ENCODE measurements at places on chromosomes 7 and 10.

DNA sequence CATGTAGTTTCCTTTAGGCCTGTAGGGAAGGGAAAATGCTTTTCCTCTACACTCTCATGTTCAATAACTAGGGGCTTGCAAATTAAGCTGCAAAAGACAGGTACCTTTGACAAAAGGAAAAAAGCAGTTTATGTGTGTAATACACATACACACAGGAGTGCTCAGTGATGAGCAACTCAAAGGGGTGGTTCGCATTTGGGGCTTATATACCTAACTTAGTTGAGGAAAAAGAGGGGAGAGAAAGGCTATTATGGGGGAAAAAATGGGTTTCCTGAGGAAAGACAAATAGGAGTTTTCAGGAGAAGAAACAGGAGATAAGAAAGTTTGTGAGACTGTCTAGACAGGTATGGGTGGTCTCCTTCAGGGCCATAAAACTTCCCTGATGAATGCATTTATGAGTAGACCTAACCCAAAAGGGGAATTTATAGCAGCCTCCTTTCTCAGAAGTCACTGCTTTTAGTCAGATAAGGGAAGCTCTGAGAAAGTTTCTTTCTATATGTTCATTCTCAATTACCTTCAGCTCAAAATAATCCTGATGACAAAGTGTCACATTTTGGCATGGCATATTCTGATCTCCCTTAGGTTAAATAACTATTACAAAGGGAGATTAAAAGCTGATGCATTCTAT, 55.2 kb upstream of the EZH2 start:
- DNase-seq: no peak

- no peak for DNase-seq
These were observed 34.5 kb downstream of the DNMBP start for GRCh38 chr10:99975106-99975829.

DNA sequence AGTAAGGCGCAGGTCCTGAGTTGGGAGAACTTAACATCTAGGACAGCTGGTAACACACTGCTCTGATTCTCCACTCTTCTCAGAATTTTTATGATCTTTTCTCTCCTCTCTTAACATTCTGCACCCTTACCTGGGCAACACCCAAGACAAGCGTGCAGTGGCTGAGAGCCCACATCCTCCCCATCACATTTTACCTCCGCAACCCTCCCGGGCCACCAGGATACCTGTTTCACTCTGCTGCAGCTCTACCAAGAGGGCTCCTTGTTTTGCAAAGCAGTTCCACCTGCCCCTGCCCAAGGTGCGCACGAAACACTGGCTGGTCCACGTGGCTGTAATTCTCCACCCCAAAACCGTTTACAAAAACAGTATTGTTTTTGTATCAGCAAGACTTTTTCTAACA, 81.5 kb downstream of the ITIH5 start:
- no peak for DNase-seq

GRCh38 chr7:112792441-112792840, 2.2 kb upstream of the TMEM168 start:
- no peak for DNase-seq

DNA sequence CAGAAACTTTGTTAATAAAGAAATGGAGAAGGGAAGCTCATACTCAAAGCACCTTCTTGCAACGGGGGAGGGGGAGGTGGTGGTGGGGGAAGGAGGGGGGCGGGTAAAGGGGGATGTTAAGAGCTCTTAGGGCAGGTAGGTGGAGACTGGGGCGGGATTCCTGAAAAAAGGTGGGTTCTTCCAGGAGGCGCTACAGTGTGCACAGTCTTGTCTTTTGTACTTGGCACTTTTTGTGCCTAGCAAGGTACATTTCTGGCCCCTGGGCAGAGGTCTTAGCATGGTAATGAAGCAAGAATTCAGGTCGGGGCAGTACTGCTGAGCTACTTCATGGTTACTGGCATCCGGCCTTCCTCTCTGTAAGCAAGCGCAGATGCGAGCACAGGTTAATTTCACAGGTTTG, 15.2 kb upstream of the LAMB4 start:
- no peak for DNase-seq

DNA sequence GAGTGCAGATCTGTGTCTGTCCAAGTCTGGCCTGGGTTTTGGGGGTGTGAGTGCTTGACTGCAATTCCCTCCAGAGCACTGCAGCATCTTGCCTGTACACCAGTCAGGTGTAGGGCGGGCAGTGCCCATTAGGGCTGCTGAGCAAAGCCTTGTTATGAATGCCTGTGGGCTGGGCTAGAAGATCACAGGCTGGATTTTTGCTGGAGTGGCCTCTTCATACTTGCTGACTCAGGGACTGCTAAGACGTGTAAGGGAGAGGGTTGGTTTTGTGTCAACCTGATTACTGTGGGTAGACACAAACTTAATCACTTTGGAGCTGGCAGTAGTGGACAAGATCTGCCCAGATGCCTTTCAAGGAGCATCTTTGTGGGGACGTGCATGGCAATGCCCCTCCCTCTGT, 29.6 kb downstream of the DMBT1 start:
- no peak for DNase-seq

GRCh38 chr7:126447984-126448383, 804.8 kb downstream of the GRM8 start:
- no peak for DNase-seq

DNA sequence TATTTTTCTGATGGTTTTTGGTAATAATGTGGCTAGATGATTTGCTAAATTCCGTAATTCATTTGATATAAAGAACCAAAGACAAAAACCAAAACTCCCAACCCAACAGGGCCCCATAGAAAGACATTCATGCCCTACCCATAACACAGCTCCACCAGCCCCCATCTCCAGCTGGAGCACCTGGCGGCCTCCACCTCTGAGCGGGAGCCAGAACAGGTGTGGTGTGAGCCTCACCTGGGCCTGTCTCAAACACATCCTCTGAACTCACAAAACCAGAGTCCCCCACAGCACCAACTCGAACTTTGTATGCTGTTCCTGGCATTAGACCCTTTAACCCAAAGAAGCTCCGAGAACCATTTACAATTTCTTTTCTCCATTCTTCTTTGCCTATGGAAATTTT, 36.5 kb upstream of the LAMB4 start:
- no peak for DNase-seq

DNA sequence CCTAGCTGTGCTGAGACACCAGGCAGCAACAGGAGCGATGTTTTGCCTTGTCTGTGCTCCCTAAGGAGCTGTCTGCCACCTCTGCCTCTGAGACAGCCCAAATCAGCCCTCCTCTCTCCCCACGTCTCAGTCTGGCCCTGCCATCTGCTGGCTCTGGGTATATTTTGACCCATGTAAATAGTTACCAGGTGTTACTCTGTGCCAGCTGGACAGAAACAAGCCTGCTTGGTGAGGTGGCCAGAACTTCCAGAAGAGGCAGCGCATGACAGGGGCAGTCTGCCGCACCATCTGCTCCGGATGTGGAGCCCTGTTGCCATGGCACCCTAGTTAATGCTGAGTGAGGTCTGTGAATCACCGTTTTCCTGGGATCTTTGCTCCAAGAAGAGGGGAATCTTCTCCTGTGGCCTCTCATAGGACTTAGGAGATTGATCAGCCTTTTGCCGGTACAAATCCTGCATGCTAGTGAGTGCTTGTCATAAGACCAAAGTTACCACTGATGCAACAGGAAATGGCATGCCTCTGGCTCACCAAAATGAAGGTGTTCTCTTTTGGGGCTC, 31.8 kb downstream of the GSTO2 start:
- DNase-seq: no peak

DNA sequence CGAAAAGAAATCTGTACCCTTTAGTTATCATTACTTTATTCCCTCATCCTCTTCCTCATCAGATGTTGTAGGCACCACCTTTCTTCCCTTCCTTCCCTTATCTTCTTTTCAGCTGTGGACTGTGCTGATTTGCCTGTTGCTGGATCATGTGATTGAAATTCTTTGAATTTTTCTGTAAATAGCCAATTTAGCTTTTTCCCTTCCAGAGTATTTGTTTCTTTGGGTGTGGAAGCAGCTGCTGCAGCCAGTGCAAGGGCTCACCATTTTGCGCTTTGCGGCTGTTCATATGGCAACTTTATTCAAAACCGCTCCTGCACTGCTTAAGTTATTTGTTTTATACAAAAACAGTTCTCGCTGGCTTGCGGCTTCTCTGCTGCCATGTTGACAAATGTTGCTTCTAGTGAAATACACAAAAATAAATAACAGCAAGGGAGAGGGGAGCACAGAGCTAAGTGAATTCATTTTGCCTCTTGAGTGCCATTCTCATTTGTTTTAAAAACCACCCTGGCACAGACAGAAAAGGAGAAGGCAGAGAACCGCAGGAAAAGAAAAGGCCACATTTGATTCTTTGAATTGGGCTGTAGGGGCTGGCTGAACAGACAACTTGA, 151.2 kb downstream of the AUTS2 start:
- DNase-seq: no peak

- DNase-seq: no peak
These were observed 77.6 kb downstream of the ETV1 start for GRCh38 chr7:13911909-13912308.

DNA sequence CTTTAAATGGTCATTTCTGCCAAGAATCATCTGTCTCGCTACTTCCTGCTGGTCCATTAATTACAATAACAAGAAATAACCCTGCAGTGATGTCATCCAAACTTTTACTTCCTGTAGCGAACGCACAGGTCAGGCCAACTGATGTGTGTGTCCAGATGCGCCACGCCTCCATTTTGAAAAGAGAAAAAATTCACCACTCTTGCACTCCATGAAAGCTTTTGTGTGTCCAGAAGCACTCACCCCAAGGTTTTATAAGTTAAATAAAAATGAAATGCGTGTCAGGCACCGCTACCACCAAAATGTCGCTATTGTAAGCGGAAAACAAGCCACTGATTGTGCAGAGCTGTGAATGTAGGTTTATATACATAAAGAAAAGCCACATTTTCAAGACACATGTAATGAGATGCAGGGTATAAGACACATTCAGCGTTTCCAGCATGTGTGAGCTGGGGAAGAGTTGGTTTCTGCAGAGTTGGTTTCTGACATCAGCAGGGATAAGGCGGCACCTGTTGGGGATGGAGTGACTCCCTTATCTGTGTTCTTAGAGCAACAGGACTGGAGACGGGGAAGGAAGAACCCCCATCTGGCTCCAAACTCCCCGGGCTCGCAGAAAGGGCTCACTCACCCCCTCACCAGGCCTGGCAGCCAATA, 83.3 kb downstream of the CTBP2 start:
- no peak for DNase-seq

DNA sequence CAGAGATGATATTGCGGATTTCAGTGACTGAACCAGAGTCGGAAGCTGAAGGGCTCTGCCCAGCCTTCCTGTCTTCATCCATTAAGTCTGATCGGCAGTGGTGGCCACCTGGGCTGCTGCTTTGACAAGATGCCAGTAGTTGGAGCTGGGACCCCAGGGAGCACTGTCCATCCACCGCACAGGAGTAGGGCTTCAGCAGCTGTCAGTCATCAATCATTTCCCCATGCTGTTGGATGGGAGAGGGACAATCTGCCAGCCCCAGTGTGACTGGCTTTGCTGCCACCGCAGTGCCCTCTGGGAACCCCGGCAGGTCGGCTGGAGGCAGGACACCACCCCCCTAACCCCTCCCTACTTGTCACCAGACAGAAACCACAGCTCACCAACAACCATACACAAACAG, 23.0 kb upstream of the GPR146 start:
- no peak for DNase-seq

DNA sequence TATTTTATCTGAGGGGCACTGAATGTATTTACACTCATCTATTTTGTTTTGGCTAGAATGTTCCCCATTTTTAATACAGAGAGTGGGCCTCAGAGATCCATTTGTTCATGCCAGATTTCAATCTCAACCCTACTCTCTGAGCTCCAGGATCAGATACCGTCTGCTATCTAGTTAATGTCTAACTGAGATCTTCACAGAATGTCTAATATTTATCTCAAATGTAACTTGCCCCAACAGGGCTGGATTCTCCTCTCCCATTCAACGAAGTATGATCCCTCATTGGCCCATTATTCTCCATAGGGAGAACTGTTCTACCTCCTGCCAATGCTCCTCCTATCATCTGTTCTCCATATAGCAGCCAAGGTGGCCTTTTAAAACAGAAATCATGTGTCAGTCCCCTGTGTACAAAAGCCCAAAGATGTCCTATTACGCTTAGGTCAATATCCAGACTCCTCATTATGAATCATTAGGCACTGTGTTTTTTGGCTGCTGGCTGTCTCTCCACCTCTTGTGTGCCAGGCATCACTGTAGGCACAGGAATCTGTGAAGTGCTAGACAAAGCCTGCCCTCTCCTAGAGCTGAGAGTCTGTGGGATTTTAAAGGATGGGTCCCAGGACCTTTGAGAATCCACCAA, 169.3 kb upstream of the AGK start:
- DNase-seq: no peak

DNA sequence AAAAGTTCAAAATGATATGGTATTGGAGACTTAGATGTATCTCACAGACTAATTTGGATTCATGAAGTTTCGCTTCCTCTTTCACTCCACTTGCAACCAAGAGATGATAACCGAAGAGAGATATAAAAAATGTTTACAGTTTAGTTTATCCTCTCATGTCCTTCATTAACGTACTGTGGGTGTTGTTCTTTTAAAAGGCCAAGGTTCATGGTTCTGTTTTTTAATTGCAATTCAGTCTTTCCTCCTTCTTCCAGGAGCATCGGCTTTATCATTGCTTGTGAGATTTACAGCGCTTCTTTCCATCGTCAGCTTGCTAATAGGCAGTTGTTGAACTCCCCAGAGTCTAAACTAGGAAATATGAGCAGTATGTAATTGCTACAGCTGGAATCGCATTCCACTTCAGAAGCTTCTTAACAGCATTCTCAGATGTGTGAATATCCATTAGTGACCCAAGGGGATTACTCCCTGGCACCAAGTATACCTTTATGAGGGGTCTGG, 75.9 kb upstream of the HGF start:
- no peak for DNase-seq

DNA sequence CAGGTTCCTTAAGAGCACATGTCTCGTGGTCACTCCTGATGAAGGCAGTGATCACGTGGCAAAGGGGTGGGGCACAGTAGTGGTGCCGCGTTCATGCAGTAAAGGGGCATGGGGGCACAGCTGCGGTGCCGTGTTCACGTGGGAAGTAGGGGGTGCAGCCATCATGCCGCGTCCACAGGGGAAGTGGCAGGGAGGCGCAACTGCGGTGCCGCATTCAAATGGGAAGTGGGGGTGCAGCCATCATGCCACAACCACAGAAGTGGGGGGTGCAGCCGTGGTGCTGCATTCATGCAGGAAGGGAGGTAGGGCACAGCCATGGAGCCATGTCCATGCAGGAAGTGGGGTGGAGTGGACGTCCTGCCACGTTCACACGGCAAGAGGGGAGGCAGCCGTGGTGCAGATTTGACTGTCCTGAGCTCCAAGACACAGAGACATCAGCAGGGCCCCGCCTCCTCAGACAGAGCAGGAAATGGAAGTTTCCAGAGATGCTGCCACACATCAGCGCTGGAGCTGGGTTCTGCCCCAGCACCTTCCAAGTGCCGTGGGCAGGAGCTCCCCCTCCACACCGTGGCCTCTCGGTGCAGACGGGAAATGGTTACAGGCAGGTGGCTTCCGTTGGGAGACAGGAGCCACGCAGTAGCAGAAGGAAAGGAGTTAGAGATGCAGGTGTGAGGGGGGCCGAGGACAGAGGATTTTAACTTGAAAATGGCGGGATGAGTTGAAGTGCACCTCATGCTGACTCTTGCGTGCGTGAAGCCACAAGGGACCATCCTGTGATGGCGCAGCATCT, 95.0 kb upstream of the DDC start:
- no peak for DNase-seq

Measured in NCI-H1930 (cell line).